ENCODE measurements at places on chromosomes 4 and X. TPM values are rescaled to one million over a fixed set of nuclear protein-coding genes. Genes with fewer than 3 reads are reported as not detected.

DNA sequence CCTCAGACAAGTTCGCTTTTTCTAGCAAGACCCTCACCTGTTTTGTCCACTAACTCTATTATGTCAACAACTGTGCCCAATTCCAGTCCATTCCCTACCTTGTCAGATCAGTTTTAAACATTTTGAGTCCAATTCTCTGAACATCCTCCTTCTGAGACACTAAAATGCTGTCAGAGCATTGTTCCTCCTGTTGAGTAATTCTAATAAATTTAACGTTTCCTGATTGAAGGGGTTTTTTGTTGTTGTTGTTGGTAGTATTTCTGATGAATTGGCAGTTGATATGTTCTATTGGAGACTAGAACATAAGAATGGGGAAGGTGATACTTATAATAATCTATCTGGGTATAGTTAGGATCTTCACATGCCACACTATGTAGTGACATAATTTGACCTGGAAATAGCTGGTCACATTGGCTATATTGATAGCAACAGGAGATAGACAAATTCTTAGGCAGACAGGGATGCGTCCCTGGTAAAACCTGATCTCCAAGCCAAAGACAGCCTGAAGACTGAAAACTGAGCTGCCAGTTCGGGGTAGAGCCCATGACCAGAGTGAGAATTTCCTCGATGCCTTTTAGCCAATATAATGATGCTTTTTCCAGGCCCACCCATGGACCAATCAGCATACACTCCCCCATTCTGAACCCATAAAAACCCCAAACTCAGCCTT, 12.4 kb upstream of the CXCL2 start:
- DNase-seq = no peak

GRCh38 chr4:110808351-110808878, 185.5 kb upstream of the PITX2 start:
- DNase-seq = no peak

GRCh38 chr4:155929833-155930232, 23.8 kb downstream of the CTSO start:
- no peak for DNase-seq

- DNase-seq = no peak
These were observed 15.9 kb upstream of the XKRX start for GRCh38 chrX:100944601-100945000.

The NPY2R gene
- not detected for polyA plus RNA-seq

DNA sequence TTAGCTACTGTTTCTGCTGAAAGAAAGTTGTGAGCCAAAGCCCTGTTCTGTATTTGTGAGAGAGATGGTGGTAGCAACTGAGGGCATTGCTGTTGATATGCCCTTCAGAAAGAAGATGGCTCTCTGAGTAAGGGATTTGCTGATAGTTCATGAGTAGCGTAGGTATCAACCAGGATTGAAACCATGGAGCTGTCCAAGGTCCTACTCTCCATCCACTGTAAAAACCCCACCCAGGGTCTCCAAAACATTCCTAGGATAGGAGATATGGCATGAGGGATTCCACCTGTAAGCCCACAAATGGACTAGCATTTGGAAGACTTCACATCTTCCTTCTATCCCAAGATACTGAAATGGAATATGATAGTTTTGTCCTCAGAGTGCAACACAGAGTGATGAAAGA, 277.1 kb upstream of the PRKX start:
- DNase-seq = no peak

GRCh38 chr4:7196288-7196651, 3.9 kb downstream of the SORCS2 start:
- DNase-seq = no peak

GRCh38 chr4:107423677-107424405, 296.2 kb downstream of the PAPSS1 start:
- no peak for DNase-seq

The SLC25A14 gene
- polyA plus RNA-seq = 14.6 TPM

DNA sequence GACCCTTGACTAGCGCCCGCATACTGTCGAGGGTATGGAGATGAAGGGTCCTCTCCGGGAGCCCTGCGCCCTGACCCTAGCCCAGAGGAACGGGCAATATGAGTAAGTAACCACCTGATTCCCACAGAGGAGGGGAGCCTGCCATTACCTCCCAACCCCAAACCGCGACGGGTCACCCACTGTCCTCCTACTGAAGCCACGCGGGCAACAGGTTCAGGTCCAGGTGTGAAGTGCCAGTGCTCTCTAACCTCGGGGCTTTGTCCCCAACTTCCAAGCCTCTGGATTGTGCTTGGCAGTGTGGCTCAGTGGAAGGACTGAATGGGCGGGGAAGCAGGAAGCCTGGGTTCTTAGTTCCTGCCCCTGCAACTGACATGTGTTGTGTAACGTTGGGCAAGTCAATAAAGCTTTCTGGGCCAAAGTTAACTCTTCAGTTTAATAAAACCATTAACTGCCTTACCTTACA, 694 bp downstream of the OCRL start:
- DNase-seq = peak; percentile 42

The NUDT11 gene
- polyA plus RNA-seq = 5.4 TPM

GRCh38 chrX:13570261-13570605, 832 bp downstream of the EGFL6 start:
- no peak for DNase-seq

- no peak for DNase-seq
These were observed 276.9 kb upstream of the PCDH7 start for GRCh38 chr4:30443289-30443688.

DNA sequence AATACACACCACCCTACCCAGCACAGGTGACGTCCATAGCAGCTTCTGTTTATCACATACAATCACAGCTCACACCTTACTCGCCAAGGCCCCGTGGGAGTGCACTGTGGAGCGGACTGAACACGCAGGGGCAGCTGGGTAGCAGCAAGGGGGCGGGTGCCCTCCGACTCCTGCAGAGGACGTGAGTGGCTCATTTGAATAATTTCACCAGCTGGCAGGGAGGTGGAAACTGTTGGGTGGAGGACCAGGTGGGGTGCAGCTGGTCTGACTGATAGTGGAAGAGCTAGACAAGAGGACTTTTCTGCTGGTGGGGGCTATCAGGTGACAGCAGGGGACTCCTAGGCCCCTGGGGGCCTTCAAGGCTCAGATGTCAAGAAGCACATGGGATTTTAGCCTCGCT, 16.3 kb downstream of the MAN2B2 start:
- no peak for DNase-seq

GRCh38 chrX:136262243-136262642, 11.0 kb upstream of the MAP7D3 start:
- no peak for DNase-seq

GRCh38 chr4:187666697-187667494, 328.7 kb upstream of the ZFP42 start:
- DNase-seq = peak; percentile 84

The LRIT3 gene
- polyA plus RNA-seq = 0.21 TPM

The UGT2B10 gene
- polyA plus RNA-seq = not detected

The EVC2 gene
- 5.5 TPM for polyA plus RNA-seq

- DNase-seq = no peak
These were observed 246.5 kb downstream of the CPE start for GRCh38 chr4:165625281-165625680.

DNA sequence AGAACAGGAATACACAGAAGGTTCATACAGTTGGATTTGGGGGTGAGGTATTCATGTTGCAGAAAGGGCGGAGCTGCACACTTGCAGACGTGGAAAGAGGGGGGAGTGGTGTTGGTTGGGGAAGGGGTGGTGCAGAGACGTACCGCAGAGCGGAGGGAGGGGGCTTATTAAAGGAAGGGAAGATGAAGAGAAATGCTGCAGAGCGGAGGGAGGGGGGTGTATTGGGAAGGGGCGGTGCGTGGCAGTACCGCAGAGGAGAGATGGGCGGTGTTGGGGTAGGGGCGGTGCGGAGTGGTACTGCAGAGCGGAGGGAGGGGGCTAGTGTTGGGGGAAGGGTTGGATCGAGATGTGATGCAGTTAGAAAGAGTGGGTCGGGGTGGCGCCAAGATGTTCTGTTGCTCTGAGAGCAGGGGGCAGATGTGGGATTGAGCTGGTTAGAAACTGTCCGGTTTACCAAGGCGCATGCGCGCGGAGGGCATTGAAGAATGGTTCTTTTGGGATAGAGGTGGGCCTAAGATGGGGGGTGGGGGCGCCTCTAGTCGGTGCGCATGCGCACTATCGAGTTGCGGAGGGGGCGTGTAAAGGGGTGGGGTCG, 900 bp downstream of the TRO start:
- DNase-seq = peak; percentile 73

Measured in muscle of back (tissue), 13 donors.